Pulmonary artery endothelial cell (primary cell): ENCODE measurements at places on chromosomes 6 and 20. TPM values are rescaled to one million over a fixed set of nuclear protein-coding genes. Genes with fewer than 3 reads are reported as not detected.

SNRPB gene
- total RNA-seq, result 328 and 356 TPM in 2 replicates

C2 gene
- total RNA-seq, result not detected in 2 replicates

NPBWR2 gene
- not detected in 2 replicates for total RNA-seq

RNF182 gene
- 0.20 and 0.25 TPM in 2 replicates for total RNA-seq

ACOT13 gene
- 6.7 and 7.9 TPM in 2 replicates for total RNA-seq

CCDC28A gene
- total RNA-seq, result 13.8 and 18.1 TPM in 2 replicates

HLA-DRA gene
- not detected in 2 replicates for total RNA-seq

TRIM40 gene
- not detected in 2 replicates for total RNA-seq

LRRC73 gene
- 0.14 and 0.20 TPM in 2 replicates for total RNA-seq

ERVFRD-1 gene
- 0.04 TPM in 1 of 2 replicates, not detected in the other for total RNA-seq

DNA sequence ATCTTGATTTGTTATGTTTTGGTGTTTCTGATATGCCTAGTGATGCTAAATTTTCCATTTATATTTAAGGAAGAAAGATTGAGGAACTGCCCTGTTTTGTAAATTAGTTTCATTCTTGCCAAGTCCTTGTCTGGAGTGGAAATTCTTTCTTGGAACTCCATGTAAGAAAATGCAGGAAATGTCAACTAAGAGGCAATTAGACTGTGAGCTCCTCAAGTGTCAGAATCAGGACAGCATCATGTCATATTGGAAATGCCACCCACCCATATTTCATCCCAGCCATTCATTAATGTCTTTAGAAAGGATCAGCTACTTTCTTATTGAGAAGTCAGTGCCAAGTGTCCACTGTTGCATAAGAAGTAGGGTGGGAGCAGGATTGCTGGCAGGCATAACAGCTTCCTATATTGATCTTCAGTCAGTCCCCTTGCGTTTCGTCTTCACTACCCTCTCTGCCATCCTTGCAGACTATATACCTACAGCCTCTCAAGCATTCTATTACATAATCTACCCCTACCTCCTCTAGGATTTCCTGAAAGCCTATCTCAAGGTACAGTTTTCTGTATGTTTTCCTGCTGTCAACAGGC is 42.4 kb downstream of the HAO1 start:
- DNase-seq, result no peak

- no peak for DNase-seq
Measured at GRCh38 chr6:147103694-147104093, 100.5 kb upstream of the STXBP5 start.

DNA sequence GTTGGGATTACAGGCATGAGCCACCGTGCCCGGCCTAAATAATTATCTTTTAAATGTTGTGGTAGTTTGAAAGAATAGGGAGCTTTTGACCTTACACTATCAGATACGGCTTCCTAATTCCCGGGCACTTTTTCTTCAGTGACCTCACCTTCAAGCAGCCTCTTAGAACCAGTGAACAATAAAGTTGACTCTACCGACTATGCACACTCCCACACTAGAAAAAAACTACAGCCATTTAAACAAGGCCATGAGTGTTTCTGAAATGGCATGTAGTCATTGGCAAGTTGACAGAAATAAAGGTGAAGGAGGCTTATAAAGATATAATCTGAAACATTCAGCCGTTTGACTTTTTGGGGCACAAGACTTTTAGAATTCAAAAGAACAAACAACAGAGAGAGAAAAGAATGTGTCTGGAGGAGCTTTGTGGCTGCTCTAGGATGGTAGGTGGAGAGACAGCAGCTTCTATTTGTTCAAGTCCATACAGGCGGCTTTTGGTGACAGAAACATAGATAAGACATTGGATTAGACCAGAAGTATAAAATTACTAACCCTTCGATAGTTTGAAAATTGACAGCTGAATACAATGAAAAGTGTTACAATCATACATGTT is 75.2 kb downstream of the GJA1 start:
- no peak for DNase-seq

DNA sequence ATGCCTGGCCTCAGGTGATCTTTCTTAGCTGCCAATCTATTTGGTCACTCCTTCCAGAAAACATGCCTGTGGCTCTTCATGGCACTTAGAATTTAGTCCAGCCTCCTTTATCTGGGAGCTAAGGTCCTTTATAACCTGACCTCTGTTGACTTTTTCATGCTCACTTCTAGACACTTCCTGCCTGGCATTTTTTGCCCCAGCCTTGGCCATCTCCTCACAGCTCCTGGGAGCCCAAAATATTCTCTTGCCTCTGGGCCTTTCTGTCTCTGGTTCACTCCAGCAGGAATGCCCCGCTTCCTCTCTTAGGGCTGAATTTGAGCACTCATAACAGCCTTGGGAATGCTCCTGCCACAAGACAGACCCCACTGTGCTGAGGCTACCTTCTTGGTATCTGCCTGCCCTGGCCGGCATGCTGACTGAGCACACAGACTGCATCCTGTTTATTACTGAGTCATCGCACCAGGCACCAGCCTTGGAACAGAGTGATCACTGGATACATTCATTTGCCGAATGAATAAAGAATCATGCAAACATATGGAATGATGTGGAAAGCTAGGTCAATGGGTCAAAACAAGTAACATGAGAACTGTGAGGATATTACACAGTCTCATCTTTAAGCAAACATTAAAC is 5.8 kb upstream of the EEF1E1 start:
- peak; percentile 87 for DNase-seq

- DNase-seq, result no peak
Measured at GRCh38 chr6:154106251-154106650, 67.2 kb downstream of the OPRM1 start.

DNA sequence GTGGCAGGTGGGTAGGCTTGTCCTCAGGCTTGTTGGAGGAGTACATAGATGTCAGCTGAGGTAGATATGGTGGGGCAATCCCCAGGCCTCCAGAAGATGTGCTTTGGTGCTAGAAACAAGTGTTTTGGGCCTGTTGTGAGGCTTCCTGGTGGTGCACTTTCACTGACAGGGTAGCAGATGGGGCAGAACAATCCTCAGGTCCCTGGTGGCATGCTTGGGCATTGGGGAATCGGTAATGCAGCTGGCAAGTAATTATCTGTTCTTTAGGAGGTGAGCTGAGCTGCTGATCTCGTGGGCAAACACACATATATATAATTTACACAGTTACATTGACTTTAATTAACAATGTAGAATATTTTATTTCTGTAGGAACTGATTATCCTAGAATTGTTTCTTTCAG is 458.7 kb downstream of the BMP2 start:
- no peak for DNase-seq

DNA sequence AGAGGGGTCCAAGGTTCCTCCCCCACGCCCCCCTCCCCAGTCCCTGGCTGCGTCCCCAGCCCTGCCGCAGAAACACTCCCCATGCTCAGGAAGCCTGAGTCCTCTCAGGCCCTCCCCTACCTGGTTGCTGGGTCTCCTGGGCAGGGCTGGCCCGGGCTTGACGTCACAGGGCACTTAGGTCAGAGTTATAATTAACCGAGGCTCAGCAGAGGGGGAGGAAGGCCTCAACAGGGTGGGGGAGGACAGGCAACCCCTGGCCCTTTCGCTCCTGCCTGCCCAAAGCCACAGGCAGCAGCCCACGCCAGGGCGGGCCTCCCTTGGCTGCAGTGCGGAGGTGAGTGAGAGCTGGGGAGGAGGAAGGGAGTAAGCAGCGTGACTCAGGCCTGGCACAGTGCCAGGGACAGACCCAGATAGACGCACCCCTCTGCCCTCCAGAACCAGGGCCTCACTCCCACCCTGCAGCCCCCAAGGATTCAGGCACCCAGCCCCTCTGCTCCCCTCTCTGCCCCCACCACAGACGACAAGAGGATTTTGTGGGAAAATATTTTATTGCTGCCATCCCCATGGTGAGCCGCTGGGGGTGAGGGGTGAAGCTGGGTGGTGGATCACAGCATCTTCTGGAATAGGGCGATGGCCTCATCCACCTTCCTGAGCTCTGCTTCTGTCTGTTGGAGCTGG is at the start of gene VWA7:
Gene VWA7, minus strand, starts transcription at position 340 of the 678 bp plus-strand sequence. CDS start 549 bp downstream, outside the sequence.
- no peak for DNase-seq

- no peak for DNase-seq
Measured at GRCh38 chr20:23023621-23024177, 11.4 kb upstream of the SSTR4 start.

DNA sequence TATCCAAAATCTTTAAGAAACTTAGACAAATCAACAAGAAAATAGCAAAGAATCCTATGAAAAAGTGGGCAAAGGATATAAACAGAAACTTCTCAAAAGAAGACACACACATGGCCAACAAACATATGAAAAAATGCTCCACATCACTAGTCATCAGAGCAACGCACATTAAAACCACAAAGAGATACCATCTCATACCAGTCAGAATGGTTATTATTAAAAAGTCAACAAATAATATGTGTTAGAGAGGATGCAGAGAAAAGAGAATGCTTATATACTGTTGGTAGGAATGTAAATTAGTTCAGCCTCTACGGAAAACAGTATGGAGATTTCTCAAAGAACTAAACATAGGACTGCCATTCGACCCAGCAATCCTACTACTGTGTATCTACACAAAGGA is 212.0 kb upstream of the DTNBP1 start:
- no peak for DNase-seq

GRCh38 chr6:13163161-13163944 is 165.0 kb downstream of the TBC1D7 start:
- no peak for DNase-seq

DNA sequence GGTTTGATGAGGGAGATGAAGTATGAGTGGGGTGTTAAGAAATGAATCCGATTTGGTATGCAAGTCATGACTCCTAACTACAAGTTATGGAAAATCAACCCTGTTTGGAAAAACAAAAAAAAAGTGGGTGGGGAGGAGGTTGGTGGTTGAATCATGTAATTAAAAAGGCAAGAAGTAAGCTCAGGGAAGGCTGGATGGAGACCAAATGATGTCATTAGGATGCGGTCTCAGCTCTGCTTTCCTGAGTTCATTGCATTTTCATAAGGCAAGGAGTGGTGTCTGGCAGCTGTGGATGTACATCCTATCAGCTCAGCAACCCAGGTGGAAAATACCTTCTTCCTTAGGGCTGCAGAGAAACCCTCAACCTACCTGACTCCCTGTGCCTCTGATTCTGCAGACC is 60.4 kb upstream of the AKAP12 start:
- no peak for DNase-seq

- DNase-seq, result no peak
Measured at GRCh38 chr6:160895562-160895961, 96.0 kb upstream of the MAP3K4 start.

GRCh38 chr20:62358171-62359042 is 8.7 kb downstream of the LAMA5 start:
- no peak for DNase-seq

DNA sequence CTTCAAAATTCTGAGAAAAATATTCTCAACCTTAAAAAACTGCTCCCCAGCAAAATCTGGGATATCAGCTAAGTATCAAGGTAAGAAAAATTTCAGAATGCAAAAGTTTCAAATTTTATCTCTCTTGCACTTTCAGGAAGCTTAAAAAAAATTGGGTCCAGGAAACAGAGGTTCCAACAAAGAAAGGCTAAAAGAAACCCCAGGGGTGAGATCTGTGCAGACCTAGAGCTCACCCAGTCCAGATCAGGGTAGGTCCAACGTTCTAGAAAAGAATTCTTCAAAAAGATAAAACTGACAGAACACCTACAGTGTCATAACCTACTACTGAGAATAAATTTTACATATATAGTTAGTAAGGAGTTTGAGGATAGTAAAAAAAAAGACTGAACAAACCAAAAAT is 23.5 kb downstream of the ILRUN start:
- no peak for DNase-seq

- no peak for DNase-seq
Measured at GRCh38 chr20:15875446-15875845, 697.8 kb downstream of the KIF16B start.

- DNase-seq, result no peak
Measured at GRCh38 chr6:109720311-109720710, 29.2 kb downstream of the FIG4 start.

DNA sequence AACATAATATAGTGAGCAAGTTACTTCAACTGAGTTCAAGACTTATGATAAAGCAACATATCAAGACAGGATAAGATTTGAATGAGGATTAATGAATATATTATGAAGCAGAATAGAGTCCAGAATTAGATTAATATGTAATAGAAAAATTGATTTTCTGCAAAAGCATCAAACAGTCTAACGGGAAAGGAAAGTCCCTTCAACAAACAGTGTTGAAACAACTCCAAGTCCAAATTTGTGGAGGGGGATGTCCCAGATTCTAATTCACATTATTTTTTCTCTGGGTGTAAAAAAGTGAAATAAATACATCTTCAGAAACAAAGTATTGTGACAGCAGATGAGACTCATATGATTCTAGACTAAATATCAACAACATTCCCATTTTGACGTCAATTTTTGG is 289.7 kb downstream of the C6orf118 start:
- DNase-seq, result no peak

DNA sequence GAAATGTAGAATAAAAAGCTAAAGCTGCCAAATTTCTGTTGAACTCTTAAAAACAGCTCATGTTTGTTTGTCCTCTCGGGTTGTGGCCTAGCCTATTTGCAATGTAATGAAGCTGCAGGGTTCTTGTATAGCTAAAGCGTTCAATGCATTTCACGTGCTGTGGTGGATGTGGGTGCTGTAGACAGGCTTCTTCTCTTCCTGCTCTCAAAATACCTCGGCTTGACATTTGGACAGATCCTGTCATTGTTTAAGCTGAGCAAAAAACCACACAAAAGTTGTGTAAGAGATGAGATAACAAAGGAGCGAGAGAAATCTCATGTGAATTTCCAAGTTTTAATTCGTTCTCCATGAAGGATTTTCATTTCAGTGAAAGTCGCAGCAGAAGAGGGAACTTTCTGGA is 196.3 kb upstream of the UST start:
- no peak for DNase-seq

DNA sequence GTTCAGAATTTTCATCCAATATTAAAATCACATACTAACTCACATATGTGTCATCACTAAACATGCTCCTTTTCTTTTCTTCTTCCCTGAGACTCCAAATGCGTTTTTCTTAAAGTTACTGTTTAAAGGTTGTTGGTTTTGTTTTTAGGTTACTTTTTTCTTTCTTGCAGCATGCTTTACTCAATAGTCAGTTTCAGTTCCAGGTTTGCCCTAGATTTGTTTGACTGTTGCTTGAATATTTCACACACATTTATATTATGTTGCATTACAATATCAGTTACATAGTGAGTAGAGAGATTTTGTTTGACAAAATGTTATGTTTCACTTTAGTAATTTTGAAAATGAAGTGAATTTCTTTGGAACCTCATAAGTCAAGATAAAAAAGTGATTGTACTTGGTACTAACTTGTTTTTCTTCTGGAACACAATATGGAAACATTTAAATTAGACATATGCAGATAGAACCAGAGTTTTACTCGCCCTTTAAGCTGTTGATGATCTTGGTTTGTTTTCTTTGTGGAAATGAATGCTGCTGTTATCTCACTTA is 27.3 kb downstream of the FNDC1 start:
- no peak for DNase-seq
